Naive B cell (primary cell): ENCODE measurements at places on chromosomes 2 and 18.

GRCh38 chr2:147294825-147295392 lies 549.9 kb upstream of the ACVR2A start:
- H3K4me1 ChIP-seq, result no peaks in the 10 kb centered on the region
- H3K27me3 ChIP-seq, result no peaks in the 10 kb centered on the region
- no peak overlapping the region for H3K27ac ChIP-seq
- no peaks in the 10 kb centered on the region for H3K36me3 ChIP-seq
- no peak overlapping the region for H3K4me3 ChIP-seq

- no peak for DNase-seq
- H3K27me3 ChIP-seq, result no peaks in the 10 kb centered on the region
- H3K4me1 ChIP-seq, result peaks cover 7% of the 10 kb centered on the region
- no peak overlapping the region for H3K4me3 ChIP-seq
- H3K36me3 ChIP-seq, result peaks cover 20% of the 10 kb centered on the region
- no peak overlapping the region for H3K27ac ChIP-seq
These were observed 8.2 kb upstream of the RBM44 start for GRCh38 chr2:237790353-237790752.

- no peaks in the 10 kb centered on the region for H3K27me3 ChIP-seq
- H3K36me3 ChIP-seq, result no peaks in the 10 kb centered on the region
- no peak overlapping the region for H3K4me3 ChIP-seq
- no peak overlapping the region for H3K27ac ChIP-seq
- DNase-seq, result no peak
These were observed 176.9 kb upstream of the NABP1 start for GRCh38 chr2:191500884-191501560.

- no peak for DNase-seq
- peak overlapping the region; percentile 74 for H3K27ac ChIP-seq
- peaks cover 1% of the 10 kb centered on the region for H3K36me3 ChIP-seq
These were observed 71.4 kb downstream of the HDAC4 start for GRCh38 chr2:239329284-239329971.

- no peak for DNase-seq
- no peak overlapping the region for H3K27ac ChIP-seq
- no peak overlapping the region for H3K4me3 ChIP-seq
- peaks cover 38% of the 10 kb centered on the region for H3K27me3 ChIP-seq
- H3K4me1 ChIP-seq, result no peaks in the 10 kb centered on the region
These were observed 22.0 kb downstream of the KCNF1 start for GRCh38 chr2:10933700-10934225.

DNA sequence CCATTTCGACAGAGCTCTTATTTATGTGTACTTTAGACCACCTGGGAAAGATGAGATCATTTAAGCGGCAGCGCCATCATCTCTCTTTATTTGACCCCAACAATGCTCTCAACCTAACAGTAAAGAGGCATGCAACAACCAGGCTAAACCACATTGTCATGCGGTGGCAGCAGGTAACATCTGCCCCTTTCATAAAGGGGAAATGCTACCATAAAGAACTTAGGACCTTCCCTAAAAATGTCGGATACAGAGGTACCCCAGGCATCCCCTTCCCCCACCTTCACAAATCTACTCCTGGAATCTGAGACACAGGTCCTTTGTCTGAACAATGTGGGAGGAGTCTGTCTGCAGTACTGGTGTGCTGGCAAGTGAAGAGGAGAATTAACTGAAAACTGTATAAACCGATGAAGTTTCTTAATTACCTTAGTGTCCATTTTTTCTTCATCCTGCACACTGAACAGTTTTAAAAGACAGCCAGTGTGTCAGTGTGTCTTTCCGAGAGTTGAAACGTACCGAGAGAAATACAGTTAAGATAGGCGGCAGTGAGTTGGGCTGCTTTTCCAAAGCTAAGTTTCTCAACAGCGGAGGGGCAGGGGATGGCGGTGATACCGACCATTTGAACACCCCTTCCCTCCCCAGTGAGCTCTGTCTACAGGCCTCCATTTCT lies 1.9 kb downstream of the MEX3C start:
- H3K4me1 ChIP-seq, result peaks cover 36% of the 10 kb centered on the region
- H3K4me3 ChIP-seq, result peak overlapping the region; percentile 97
- H3K36me3 ChIP-seq, result no peaks in the 10 kb centered on the region
- peak overlapping the region; percentile 91 for H3K27ac ChIP-seq
- H3K27me3 ChIP-seq, result no peaks in the 10 kb centered on the region
- peak; percentile 63 for DNase-seq

DNA sequence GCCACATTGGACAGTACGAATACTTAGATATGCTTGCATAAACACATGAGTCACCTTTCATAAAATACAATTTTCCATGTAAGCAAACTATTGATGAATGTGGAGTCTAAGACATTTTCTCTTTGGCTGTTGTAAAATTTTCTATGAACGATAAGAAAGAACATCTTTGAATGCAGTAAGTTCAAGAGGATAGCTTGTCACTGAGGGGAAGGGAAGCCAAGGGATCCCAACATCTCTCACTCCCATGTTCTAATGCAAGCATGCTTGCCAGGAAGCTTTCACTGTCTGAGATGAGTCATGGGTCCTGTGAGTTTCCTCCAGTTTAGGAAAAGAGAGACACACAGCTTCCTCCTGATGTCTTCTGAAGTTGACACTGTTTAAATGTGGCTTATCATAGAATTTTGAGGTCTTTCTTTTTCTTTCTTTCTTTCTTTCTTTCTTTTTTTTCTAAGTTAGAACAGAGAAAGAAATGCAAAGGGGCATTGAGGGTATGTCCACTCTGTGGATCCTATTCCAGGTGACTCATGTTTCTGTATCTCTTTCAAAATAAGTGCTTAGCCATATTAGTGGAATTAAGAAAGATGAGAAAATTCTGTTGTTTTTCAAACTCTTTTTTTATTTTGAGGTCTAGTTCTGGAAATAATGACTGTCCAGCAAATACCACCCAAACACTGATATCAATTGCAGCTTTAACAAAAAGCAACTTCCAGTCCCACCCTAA lies 146.6 kb downstream of the RDH14 start:
- no peak overlapping the region for H3K27ac ChIP-seq
- no peak for DNase-seq

DNA sequence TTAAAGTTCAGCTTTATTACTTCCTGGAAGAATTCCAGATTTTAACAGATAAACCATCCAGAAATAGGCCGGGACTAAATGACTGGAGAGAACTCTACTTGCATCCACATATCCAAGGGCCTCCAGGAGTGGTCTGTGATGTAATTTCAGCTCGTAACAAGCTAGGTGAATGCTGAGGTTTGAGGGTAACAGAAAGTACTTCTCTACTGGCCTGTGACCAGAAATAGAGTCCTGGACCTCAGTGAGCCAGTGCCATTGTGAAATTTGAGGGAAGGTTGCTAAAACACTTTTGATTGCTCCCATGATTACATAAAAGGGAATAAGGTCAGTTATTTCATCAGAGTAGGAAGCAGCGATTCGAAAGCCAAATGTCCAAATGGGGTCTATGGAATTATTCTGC lies 158.1 kb downstream of the DOCK10 start:
- no peaks in the 10 kb centered on the region for H3K27me3 ChIP-seq
- H3K27ac ChIP-seq, result no peak overlapping the region
- H3K4me3 ChIP-seq, result no peak overlapping the region
- H3K36me3 ChIP-seq, result peaks cover 24% of the 10 kb centered on the region
- no peak for DNase-seq
